ENCODE measurements at places on chromosomes 3 and 15. TPM values are rescaled to one million over a fixed set of nuclear protein-coding genes. Genes with fewer than 3 reads are reported as not detected.

DNA sequence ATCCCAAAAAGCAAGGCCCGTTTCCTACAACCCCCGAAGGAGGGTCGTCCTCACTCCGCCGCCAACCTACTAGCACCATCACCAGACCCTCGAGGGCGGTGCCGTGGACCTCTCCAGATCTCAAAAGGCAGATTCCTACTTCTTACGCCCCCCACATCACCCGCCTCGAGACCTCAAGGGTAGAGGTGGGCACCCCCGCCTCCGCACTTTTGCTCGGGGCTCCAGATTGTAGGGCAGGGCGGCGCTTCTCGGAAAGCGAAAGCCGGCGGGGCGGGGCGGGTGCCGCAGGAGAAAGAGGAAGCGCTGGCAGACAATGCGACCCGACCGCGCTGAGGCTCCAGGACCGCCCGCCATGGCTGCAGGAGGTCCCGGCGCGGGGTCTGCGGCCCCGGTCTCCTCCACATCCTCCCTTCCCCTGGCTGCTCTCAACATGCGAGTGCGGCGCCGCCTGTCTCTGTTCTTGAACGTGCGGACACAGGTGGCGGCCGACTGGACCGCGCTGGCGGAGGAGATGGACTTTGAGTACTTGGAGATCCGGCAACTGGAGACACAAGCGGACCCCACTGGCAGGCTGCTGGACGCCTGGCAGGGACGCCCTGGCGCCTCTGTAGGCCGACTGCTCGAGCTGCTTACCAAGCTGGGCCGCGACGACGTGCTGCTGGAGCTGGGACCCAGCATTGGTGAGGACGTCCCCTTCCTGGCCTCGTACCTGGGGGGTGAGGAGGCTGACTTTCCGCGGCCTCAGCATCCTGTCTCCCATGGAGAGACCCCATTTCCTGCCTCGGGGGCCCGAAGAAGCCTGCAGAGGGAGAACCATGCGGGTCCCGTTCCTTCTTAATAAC is at the start of gene MYD88:
Gene MYD88 (plus strand): TSS at position 313 of the 842 bp plus-strand sequence. CDS start 40 bp downstream, at position 353.
- H3K27me3 ChIP-seq = no peaks in the 10 kb centered on the region
- H3K36me3 ChIP-seq = peaks cover 25% of the 10 kb centered on the region
- H3K4me3 ChIP-seq = peak within 1 kb of the TSS; percentile 94
- peak within 1 kb of the TSS; percentile 94 for H3K27ac ChIP-seq
- peak; percentile 81 for DNase-seq

DNA sequence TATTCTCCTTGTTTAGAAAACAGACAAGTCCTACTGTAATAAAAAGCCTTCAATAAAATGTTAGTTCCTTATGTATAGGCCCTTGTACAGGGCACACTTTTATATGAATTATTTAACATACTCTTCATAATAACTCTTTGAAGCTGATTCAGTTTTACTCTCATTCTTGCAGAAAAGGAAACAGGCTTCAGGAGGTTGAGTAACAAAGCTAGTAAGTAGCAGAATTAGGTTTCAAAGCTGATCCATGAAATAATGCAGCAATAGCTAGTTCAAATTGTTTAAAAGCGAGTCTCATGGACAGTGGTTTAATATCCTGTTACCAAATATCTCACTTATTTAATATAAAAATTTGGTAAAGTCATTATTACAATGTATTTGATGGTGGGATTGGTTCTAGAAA is 25.0 kb downstream of the TCF12 start:
- H3K36me3 ChIP-seq = peaks cover 9% of the 10 kb centered on the region
- no peak for DNase-seq
- no peak overlapping the region for H3K4me3 ChIP-seq
- H3K4me1 ChIP-seq = no peaks in the 10 kb centered on the region
- no peaks in the 10 kb centered on the region for H3K27me3 ChIP-seq

DNA sequence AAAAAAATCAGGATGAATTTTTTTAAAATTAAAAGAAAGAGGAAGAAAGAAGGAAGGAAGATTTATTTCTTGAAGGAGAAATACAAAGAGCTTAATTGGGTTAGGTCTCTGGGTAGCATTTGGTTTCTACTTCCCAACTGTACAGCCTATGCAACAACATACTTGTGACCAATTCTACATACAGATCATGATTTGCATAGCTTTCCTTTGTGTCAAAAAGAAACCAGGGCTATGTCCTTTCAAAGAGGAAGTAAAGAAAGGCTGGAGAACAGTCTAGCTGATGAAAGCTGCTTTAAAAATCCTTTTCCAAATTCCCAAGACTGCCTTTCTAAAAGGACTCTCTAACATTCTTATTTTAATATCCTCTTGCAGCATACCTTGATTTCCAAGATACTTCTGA is 6.1 kb upstream of the HGD start:
- no peak for DNase-seq
- H3K4me3 ChIP-seq = no peak overlapping the region
- peaks cover 4% of the 10 kb centered on the region for H3K36me3 ChIP-seq
- no peaks in the 10 kb centered on the region for H3K27me3 ChIP-seq

DNA sequence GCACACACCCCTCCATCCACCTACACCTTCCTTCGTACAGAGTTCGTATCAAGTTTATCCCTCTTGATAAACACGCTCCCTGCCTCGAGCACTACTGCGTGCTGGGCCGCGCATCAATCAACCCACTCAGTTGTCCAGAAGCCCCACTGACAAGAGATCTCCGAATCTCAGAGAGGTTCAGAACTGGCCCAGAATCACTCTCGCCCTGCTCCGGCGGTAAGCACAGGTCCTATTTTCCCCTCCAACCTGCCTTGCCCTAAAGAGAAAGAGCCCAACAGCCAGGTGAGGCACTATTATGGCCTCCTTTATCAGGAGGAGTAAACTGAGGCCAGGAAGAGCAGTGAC is 494 bp upstream of the NISCH start:
- peak overlapping the region; percentile 96 for H3K4me3 ChIP-seq
- peaks cover 39% of the 10 kb centered on the region for H3K4me1 ChIP-seq
- peak overlapping the region; percentile 93 for H3K27ac ChIP-seq
- DNase-seq = no peak
- H3K36me3 ChIP-seq = peaks cover 20% of the 10 kb centered on the region

DNA sequence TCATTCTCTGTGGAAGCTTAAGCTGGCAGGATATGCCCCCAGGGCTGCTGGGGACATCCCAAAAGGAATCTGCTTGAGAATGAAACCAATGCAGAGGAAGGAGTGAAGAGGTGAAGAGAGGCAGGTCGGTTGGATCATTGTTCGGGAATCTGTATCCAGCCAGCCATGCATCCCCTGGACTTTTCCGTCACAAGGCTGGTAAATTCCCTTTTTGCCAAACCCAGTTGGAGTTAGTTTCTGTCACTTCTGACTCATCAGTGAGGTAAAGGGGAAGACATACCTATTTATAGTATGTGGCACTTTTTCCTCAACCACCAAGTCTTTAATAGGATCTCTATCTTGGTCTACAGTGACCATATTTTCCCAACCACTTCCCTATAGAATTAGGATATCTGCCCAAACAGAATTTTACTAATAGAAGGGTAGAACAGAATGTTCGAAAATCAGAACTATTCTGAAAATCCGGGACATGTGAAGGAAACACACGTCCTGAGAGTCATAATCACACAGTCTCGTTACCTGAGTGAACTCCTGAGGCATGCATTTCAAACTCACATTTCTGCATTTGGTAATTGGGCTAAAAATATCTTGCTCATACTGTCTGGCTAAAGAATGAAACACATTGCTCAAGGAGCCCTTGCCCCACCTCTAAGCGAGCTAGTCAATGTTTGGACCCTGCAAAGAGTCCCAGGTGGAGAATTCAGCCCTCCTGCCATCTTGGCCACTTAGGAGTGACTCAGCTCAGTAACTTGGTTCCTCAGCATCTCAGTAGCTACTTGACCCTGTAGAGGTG is 289.7 kb upstream of the ADAMTS9 start:
- no peak overlapping the region for H3K4me3 ChIP-seq
- H3K4me1 ChIP-seq = no peaks in the 10 kb centered on the region
- no peaks in the 10 kb centered on the region for H3K36me3 ChIP-seq
- DNase-seq = no peak

DNA sequence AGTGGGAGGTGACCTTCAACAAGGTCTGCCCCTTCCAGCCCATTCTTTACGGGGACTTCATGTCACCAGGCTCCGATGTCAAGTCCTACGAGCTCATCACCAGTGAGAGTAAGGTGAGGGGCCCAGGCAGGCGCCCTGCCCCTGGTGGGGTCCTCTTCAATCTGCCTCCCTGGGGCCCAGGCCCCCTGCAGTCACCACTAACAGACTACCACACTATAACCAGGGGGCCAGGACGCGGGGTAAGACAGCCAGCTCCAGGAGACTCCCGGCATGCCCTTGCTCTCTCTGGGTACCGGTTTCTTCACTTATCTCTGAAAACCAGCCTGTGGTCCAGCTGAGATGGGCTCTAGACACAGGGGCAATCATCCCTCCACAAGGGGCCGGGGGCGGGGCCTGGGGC is 63.9 kb downstream of the DNAH1 start:
- H3K27ac ChIP-seq = no peak overlapping the region
- H3K4me3 ChIP-seq = no peak overlapping the region
- H3K36me3 ChIP-seq = no peaks in the 10 kb centered on the region
- DNase-seq = no peak

GRCh38 chr3:130870423-130870822 is 23.5 kb upstream of the ATP2C1 start:
- H3K27ac ChIP-seq = no peak overlapping the region
- H3K4me1 ChIP-seq = no peaks in the 10 kb centered on the region
- H3K4me3 ChIP-seq = no peak overlapping the region
- H3K27me3 ChIP-seq = peaks cover 7% of the 10 kb centered on the region
- DNase-seq = no peak

GRCh38 chr15:51576911-51577500 is 45.6 kb downstream of the DMXL2 start:
- no peaks in the 10 kb centered on the region for H3K4me1 ChIP-seq
- peaks cover 8% of the 10 kb centered on the region for H3K27me3 ChIP-seq
- no peak for DNase-seq
- no peak overlapping the region for H3K4me3 ChIP-seq
- H3K36me3 ChIP-seq = no peaks in the 10 kb centered on the region

- H3K4me1 ChIP-seq = peaks cover 13% of the 10 kb centered on the region
- no peak overlapping the region for H3K4me3 ChIP-seq
- no peaks in the 10 kb centered on the region for H3K36me3 ChIP-seq
Observed at GRCh38 chr3:24161841-24162240, 216.8 kb downstream of the NR1D2 start.

- H3K4me3 ChIP-seq = no peak overlapping the region
- H3K27me3 ChIP-seq = peaks cover under 1% of the 10 kb centered on the region
- no peak for DNase-seq
- H3K4me1 ChIP-seq = peaks cover 12% of the 10 kb centered on the region
- no peaks in the 10 kb centered on the region for H3K36me3 ChIP-seq
- H3K27ac ChIP-seq = no peak overlapping the region
Observed at GRCh38 chr15:95932676-95933075, 397.8 kb upstream of the NR2F2 start.

- no peaks in the 10 kb centered on the region for H3K4me1 ChIP-seq
- H3K4me3 ChIP-seq = no peak overlapping the region
- H3K27ac ChIP-seq = no peak overlapping the region
- H3K36me3 ChIP-seq = no peaks in the 10 kb centered on the region
- no peaks in the 10 kb centered on the region for H3K27me3 ChIP-seq
- DNase-seq = no peak
Observed at GRCh38 chr15:57505949-57506391, 85.7 kb upstream of the MYZAP start.

- H3K27ac ChIP-seq = peak overlapping the region; percentile 89
- H3K27me3 ChIP-seq = no peaks in the 10 kb centered on the region
- DNase-seq = peak; percentile 61
- H3K4me1 ChIP-seq = peaks cover 38% of the 10 kb centered on the region
Observed at GRCh38 chr3:52052831-52053306, 3.5 kb downstream of the DUSP7 start.

GRCh38 chr3:66452303-66453011 is 48.4 kb downstream of the LRIG1 start:
- peaks cover 31% of the 10 kb centered on the region for H3K4me1 ChIP-seq
- DNase-seq = no peak
- H3K4me3 ChIP-seq = no peak overlapping the region
- no peaks in the 10 kb centered on the region for H3K27me3 ChIP-seq

DNA sequence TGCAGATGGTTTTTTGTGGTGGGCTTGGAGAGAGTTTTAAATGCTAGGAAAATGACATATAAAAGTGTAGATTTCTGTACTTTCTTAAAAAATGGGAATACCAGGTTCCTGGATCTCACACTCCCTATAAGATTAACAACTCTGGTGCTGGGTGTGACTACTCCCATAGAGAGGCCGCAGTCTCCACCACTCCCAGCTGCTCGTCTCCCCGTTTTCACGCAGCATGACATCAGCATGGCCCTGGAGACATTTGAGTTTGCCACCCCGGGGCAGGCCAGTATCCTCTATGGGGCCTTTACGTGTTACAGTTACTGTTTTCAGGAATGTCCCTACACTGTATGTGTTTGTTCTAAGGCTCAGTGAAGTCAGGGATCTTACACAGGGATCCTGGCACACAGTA is 126.7 kb upstream of the ATP2B2 start:
- DNase-seq = no peak
- H3K27me3 ChIP-seq = no peaks in the 10 kb centered on the region
- no peaks in the 10 kb centered on the region for H3K36me3 ChIP-seq
- H3K4me3 ChIP-seq = no peak overlapping the region

DNA sequence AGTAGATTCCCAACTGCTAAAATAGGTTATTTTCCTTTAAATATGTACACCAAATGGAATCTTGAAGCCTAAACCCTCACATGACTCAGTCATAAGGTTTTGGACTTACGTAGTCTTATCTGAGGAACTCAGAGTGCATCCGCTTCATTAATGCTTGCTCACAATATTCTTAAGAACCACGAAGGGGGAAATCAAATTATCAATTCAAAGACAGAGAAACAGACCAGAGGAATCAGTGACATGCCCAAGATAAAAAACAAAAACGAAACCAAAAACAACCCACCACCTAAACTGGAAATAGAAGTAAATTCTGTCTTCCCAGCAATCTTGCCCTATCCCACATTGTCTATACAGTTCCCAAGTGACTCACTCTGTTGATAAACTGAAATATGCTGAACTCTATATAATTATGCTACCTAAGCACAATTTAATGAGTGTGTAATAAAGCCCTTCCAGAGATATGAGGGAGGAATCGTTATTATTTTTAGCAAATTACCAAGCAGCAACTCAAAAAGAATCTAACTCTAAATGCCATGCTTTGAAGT is 135.4 kb upstream of the CBLB start:
- peaks cover 16% of the 10 kb centered on the region for H3K36me3 ChIP-seq
- DNase-seq = no peak
- peaks cover 26% of the 10 kb centered on the region for H3K4me1 ChIP-seq
- H3K27me3 ChIP-seq = no peaks in the 10 kb centered on the region
- no peak overlapping the region for H3K27ac ChIP-seq

Gene ERICH6
- not detected for total RNA-seq

Gene KY
- not detected for total RNA-seq

Gene FILIP1L
- total RNA-seq = 2.9 TPM

Gene CFAP20DC
- total RNA-seq = 0.86 TPM

Gene CCDC39
- total RNA-seq = not detected

Gene C3orf49
- total RNA-seq = not detected

Gene OXTR
- total RNA-seq = 1.0 TPM

All from activated T-helper 1 cell treated with anti-CD3 and anti-CD28 coated beads, Interleukin-12 subunit alpha, Interleukin-12 subunit beta, Interleukin-2, Interleukin-4 antibody, amounts not matched to agents 30 ng/mL and 10 ng/mL and 1 ng/mL, durations not matched to agents 14 hours and 24 hours and 36 hours (primary cell).